Activated CD4-positive, CD25-positive, alpha-beta regulatory T cell treated with anti-CD3 and anti-CD28 coated beads, Interleukin-2, amount 50 U/mL, for 72 hours (primary cell): ENCODE measurements at places on chromosomes 3 and 15.

DNA sequence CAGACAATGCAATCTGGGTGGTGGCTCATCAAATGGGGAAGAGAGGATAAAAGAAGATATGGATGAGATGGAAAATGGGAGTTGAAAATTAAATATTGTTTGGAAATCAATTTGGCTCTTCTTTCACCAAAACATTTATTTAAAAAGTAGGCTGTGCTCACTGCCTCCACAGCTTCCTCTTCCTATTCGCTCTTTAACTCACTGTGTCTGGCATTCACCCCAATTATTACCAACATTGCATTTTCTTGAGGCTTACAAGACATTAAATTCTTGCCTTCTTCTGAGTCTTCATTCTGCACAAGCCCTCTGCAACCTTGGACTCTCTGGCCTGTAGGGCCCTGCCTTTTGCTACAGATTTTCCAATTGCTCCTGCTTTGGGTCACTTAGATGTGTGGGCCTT lies 52.9 kb upstream of the TSPAN3 start:
- DNase-seq: no peak

- no peak for DNase-seq
Measured at GRCh38 chr15:62491642-62492041, 326.6 kb upstream of the C2CD4B start.

GRCh38 chr15:98953000-98953787 lies 54.4 kb downstream of the PGPEP1L start:
- DNase-seq: no peak

DNA sequence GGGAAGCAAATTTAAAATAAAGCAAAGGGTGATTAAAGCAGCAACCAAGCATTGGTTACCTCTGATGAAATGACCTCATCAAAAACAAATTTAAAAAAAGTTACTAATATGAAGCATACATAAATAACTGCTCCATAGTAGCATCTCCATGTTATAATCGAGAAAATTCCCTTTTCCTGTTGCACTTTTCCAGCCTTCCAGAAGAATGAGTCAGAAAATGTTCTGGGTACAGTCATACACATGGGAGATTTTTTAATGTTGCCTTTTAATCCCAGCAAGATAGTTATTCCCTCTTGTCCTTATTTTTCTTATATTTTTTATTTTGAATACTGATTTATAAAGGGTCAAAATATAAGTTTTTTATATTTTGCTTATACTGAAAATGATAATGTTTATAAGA lies 2.6 kb upstream of the TMCO5A start:
- no peak for DNase-seq

- DNase-seq: no peak
Measured at GRCh38 chr3:170725285-170725731, 139.4 kb upstream of the SLC7A14 start.

GRCh38 chr3:7745711-7746110 lies 755.9 kb upstream of the LMCD1 start:
- no peak for DNase-seq
